ENCODE measurements at places on chromosomes 7 and 10.

DNA sequence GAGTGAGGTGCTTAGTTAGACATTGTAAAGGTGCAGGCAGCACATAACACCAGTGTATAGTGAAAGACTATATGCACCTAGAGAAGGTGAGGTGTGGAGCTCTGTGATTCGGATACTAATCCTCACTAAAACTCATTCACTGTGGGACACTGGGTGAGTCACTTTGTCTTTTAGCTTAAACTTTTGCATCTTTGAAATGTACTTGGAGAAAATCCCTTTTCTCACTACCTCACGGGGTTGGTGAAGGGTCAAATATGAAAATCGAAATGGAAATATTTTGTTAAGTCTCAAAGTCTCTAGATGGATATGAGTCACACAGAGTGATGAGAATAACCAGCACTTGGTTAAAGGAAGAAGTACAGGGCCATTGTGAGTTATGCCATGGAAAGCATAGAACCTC is 38.0 kb downstream of the MDFIC start:
- DNase-seq, result no peak

DNA sequence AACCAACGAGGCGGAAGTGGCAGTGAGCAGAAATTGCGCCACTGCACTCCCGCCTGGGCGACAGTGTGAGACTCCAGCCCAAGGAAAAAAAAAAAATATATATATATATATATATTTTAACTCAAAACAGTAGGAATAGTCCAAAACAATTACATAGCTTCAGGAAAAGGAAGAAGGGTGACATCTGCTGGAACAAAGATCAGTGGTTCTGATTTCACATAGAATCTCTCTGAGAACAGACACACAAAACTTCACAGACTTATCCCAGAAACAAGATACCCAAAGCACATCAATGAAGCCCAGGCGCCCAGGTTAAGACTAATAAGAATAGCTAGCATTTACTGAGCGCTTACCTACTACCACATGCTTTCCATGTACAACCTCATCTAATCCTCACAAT is 45.0 kb downstream of the DNMBP start:
- no peak for DNase-seq

- DNase-seq, result no peak
Observed at GRCh38 chr7:137950967-137951366, 50.9 kb downstream of the CREB3L2 start.

GRCh38 chr7:100895956-100896731 is 456 bp upstream of the ACHE start:
- DNase-seq, result no peak

DNA sequence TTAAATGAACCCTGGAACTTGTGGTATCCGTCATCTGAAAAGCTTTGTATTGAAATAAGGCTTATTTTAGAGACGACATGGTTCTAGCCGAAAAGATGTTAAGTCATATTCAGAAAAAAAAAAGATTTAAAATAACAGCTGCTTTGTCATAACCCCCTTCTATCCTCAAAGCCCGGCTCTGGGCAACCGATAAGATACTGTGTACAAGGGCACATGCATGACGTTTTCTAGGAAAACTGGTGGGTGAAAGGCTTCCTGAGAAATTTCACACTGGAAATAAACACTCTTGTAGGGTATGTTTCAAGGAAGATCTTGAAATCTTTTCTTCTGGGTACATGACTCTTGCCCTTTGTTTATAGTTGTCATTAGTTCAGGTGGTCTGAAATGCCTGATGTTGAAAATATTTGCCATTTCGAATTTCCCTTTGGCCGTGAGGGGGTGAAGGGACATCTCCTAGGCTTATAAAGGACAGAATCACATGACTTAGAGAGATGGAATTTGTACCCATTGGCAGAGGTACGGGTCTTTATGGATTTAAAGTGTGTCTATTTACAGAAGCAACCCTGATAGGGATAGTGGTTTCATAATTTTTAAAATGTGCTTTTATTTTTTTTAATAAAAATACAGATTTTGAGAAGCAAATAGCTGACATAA is 232.5 kb downstream of the PTEN start:
- no peak for DNase-seq

Measured in cortex of kidney (tissue), 1 donor.